ENCODE measurements at places on chromosomes 3 and 15.

- no peak for DNase-seq
Measured at GRCh38 chr15:50544368-50544767, 2.1 kb downstream of the USP50 start.

DNA sequence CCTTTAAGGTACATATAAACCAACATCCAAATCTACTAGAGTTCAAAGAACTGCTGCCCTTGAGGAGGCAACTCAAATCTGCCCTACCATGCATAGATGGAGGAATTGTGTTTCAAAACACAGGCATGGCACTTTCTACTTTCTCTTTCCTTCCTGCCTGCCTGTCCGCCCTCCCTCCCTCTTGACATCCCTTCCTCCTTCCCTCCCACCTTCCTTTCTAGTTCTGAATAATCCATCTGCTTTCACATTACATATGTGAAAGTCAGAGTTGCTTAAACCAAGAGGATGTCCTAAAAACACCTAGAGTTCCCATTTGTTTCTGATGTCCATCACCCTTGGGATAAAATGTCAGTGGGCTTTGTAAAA lies 537.6 kb downstream of the FOXP1 start:
- DNase-seq, result no peak

- DNase-seq, result no peak
Measured at GRCh38 chr3:20194793-20195460, 8.9 kb upstream of the SGO1 start.

GRCh38 chr15:57138349-57138788 lies 219.9 kb downstream of the TCF12 start:
- DNase-seq, result no peak

DNA sequence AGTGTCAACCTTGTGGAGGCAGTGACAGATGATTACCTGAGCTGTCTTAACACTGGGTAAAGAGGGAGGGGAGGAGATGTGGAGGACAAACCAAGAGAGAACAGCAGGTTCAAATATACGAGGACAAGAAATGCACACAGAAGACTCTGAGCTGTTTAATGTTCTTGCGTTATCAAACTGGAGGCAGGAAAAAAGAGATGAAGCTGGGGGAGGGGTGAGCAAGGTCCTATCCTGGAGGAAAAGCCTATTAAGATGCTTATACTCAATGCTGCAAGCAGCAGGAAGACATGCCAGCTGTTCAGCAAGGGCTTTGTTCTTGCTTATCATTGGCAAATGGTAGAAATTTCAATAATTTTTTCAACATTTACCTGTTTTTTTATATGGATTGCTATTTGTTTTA lies 345.7 kb upstream of the TRIM42 start:
- DNase-seq, result no peak

GRCh38 chr3:195043607-195044339 lies 227.2 kb downstream of the XXYLT1 start:
- no peak for DNase-seq

DNA sequence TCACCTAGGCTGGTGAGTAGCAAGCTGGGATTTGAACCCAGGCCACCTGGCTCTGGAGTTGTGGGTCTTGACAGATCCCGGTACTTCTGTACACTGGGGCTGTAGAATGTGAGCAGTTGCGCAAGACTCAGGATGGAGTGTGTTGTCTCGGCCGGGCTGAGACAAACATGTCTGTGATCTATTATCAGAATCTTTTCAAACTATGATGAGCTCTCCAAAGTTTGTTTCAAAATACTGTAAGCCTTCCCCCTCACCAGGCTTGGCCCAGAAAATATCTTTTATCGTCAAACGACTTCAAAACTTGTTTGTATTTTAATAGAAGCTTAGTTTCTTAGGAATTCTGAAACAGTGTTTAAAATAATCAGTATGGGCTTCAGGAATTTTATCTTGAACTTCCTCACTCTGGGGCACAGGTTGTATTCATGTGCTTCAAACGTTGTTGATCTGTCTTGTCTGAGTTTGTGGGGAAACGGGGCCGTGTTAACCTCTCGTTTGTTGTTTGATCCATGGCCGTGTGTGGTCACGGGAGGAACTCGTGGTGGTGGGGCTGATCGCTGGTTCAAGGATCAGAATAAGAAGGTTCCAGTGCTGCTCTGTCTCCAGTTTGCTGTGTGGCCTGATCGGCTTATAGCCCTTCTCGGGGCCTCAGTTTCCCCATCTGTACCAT lies 40.3 kb upstream of the TFRC start:
- no peak for DNase-seq

DNA sequence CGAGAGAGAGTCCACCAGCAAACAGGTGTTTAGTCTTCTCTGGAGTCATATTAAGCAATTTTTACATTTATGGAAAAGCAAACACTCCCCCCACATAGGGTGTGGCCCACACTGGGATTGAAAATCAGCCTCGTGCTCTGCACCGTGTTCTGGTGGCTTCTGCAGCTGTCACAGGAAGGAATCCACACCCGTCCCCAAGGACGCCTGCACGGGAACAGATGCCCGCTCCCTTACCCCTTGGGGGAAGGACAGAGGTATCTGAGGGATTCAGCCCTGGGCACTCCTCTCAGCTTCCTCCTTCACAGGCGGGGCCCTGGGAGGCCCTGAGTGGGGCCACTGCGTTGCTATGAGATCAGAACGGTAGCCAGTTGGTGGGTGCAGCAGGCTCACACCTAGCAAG lies 27.8 kb downstream of the LIPC start:
- no peak for DNase-seq

- no peak for DNase-seq
Measured at GRCh38 chr3:196528639-196529233, 13.6 kb upstream of the SMCO1 start.

DNA sequence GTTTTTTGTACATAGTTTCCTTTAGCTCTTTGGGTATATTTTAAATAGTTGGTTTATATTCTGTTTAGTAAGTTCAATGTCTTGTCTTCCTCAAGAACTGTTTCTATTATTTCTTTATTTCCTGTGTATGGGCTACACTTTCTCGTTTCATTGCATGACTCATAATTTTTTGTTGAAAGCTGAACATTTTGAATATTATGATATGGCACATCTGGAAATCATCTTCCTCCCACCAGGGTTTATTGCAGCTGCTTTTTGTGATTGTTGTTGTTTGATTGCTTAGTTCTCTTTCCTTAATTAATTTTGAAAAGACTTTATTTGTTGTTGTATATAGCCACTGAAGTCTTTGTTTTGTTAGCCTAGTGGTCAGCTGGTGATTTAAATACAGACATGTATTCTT lies 43.8 kb downstream of the LSM3 start:
- no peak for DNase-seq

DNA sequence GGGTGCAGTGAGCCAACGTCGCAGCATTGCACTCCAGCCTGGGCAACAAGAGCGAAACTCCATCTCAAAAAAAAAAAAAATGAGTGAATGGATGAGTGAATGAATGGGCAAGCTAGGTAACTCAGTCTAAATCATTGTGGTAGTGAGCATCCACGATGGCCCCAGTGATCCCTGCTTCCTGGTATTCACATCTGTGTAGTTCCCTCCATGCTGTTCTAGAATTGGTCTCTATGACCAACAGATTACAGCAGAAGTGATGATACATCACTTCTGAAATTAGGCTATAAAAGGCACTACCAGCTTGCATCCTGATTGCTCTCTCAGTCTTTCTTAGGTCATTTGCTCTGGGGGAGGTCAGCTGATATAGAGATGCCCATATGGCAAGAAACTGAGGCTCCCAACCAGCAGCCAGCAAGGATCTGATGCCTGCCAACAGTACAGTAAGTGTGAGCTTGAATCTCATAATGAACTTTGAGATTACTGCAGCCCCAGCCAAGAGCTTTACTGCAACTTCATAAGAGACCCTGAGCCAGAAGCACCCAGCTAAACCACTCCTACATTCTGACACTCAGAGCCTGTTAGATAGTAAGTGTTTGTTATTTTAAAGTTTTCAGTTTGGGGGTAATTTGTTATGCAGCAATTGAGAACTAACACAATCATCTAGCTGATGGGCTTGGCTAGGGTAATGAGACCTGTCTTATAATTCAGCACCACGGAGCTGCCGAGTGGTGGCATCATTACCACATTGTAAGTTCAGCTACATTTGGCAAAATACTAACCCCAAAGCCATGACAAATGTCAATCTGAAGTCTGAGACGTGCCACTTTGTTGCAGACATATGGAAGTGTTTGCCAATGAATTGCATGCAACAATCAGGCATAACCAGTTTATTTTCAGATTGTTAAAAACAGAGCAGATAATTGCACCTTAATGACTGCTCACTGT lies 53.0 kb downstream of the KLHL6 start:
- DNase-seq, result peak; percentile 66

DNA sequence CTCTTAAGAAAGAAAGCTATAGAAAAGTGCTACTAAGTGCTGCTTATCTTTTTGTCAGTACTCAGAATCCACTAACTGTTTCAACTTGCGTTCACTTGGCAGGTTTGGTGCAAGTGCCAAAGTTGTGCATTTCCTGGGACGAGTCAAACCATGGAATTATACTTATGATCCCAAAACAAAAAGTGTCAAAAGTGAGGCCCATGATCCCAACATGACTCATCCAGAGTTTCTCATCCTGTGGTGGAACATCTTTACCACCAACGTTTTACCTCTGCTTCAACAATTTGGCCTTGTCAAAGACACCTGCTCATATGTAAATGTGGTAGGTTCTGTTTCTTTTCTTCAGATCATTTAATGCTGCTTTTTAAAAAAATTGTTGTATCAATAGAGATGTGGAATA lies 32.6 kb downstream of the GYG1 start:
- no peak for DNase-seq

- peak; percentile 53 for DNase-seq
Measured at GRCh38 chr3:141285570-141285969, 53.9 kb downstream of the PXYLP1 start.

DNA sequence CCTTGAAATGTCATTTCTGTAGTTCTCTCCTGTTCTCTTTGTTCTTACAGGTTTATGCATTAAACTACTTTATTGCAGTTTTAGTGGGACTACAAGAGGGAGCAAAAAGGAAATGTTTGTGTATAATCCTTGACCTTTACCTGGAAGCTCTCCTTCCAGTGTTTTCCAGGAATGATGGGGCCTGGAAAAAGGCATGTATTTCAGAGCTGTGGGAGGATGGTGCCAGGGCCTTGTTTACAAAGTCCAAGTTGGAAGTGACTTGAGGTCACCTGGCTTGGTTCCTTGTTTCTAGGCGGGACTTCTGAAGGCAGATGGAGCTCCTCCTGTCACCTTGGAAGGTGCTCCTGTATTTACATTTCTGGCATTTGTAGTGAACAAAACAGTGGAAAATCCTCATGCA lies 15.1 kb downstream of the ACVR2B start:
- no peak for DNase-seq

DNA sequence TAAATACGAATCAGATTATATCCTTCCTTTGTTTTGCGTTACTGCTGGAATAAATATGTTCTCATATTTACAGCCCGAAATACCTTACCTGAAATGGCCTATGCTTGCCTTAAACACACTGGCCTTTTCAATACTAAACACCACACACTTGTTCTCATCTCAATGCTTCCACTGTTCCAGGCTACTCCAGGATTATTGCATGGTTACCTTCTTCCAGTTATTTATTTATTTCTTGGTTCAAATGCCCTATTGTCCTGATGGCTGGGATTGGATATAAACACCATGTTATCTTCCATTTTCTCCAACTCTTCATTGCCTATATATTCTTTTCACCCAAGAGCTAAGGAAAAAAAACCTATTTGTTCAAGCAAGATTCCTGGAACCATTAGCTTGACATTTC lies 125.3 kb downstream of the SI start:
- no peak for DNase-seq

DNA sequence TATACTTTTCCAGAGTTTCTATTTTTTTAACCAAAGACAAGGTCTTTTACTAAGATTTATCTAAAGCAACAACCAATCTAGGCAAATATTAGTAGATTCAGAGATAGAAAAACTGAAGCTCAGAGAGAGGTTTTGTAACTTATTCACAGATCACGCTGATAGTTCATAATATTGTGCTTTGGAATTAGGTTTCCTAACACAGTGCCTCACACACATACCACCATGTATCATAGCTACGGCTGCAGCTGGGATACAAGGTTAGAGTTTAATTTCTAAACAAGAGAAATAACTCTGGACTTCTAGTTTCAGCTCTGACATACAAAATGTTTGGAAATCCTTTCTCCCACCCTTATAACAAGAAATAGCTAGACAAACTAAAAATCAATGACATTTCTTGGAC lies 565.7 kb downstream of the PYDC2 start:
- DNase-seq, result no peak

GRCh38 chr15:37941779-37942178 lies 7.3 kb downstream of the TMCO5A start:
- DNase-seq, result no peak

DNA sequence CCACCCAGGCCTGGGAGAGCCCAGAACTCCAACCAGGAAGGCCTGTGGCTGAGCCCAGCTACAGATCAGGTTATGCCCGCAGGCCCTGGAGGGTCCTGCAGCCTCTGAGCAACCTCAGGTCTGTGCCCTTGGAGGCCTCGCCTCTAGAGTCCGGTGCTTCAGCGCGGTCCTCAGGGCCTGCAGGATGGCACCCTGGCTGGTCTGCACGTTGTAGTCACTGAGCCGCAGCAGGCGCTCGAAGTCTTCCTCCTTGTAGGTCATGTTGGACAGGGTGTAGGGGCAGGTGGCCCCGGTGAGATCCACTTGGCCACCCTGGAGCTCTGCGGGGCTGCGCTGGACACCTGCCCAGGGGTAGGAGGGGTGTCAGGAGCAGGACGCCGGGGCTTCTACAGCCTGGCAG lies 25.8 kb downstream of the PLA2G4D start:
- DNase-seq, result no peak

- no peak for DNase-seq
Measured at GRCh38 chr3:123089611-123090331, 22.9 kb downstream of the PDIA5 start.

- no peak for DNase-seq
Measured at GRCh38 chr3:186305286-186305685, 56.7 kb downstream of the DGKG start.
